ENCODE measurements at places on chromosomes 7 and 10.

- DNase-seq: no peak
Observed at GRCh38 chr7:28144266-28144665, 36.3 kb downstream of the JAZF1 start.

- DNase-seq: no peak
Observed at GRCh38 chr7:29457141-29457561, 106.5 kb upstream of the PRR15 start.

- no peak for DNase-seq
Observed at GRCh38 chr10:21281765-21282484, 243.6 kb downstream of the SKIDA1 start.

GRCh38 chr10:126171555-126171954 is 216.7 kb downstream of the ADAM12 start:
- no peak for DNase-seq

DNA sequence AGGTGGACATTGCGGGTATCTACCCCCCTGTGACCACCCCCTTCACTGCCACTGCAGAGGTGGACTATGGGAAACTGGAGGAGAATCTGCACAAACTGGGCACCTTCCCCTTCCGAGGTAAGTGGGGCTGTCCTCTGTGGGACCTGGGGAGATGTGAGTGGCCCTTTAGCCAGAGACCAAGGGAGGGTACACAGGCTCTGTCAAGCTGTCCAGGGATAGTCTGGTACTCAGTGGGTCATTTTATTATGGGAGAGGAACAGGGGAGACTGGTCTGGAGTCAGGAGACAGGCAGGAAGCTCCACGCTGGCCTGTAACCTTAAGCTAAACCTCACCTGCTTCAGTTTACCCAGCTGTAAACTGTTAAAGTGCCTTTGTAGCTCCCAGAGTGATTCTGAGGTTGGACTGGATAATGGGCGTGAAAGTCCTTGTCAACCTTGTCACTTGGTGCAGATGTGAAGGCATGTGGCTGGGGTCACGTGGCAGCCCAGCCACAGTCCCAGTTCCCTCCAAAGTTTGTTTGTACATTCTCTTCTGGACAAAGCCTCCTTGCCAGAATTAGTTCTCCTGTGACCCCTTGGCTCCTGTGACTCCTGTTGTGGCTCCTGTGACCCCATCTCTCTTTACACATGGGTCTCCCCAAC is 729 bp downstream of the HOGA1 start:
- no peak for DNase-seq

DNA sequence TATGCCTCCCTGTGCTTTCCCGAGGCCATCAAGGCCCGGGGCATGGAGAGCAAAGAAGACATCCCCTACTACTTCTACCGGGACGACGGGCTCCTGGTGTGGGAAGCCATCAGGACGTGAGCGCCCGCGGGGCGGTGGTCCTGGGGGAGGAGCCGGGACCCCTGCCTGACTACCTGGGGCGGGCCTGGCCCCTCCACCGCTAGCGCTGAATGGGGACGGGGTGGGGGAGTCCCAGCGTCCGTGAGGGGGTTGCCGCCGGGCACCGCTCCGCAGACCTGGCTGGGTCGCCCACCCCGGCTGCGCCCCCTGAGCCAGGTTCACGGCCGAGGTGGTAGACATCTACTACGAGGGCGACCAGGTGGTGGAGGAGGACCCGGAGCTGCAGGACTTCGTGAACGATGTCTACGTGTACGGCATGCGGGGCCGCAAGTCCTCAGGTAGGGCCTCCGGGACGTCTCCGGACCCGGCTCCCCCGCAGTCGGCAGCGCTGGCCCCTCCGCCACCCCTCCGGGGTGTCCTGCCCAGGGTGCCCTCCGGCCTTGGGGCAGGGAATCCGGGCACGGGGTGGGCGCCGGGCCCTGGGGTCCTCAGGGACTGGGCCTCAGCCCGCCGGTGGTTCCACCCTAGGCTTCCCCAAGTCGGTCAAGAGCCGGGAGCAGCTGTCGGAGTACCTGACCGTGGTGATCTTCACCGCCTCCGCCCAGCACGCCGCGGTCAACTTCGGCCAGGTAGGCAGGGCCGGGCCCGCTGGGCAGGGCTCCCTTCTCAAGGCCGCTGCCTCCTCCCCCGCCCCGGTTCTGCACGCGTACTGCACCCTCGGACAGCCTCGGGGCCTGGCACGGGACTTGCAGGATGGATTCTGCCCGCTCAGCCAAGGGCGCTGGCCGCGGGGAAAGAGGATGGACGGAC is 69.3 kb downstream of the ALOX5 start:
- DNase-seq: no peak

GRCh38 chr7:81628951-81629350 is 140.9 kb downstream of the HGF start:
- no peak for DNase-seq

- DNase-seq: no peak
Observed at GRCh38 chr10:99782447-99783286, at the start of gene ABCC2. ABCC2 (plus strand) TSS chr10:99782640; CDS start chr10:99782845, 205 bp downstream.

- no peak for DNase-seq
Observed at GRCh38 chr10:4543938-4544533, 282.0 kb upstream of the AKR1E2 start.

GRCh38 chr7:816751-817671 is 15.3 kb upstream of the SUN1 start:
- no peak for DNase-seq

DNA sequence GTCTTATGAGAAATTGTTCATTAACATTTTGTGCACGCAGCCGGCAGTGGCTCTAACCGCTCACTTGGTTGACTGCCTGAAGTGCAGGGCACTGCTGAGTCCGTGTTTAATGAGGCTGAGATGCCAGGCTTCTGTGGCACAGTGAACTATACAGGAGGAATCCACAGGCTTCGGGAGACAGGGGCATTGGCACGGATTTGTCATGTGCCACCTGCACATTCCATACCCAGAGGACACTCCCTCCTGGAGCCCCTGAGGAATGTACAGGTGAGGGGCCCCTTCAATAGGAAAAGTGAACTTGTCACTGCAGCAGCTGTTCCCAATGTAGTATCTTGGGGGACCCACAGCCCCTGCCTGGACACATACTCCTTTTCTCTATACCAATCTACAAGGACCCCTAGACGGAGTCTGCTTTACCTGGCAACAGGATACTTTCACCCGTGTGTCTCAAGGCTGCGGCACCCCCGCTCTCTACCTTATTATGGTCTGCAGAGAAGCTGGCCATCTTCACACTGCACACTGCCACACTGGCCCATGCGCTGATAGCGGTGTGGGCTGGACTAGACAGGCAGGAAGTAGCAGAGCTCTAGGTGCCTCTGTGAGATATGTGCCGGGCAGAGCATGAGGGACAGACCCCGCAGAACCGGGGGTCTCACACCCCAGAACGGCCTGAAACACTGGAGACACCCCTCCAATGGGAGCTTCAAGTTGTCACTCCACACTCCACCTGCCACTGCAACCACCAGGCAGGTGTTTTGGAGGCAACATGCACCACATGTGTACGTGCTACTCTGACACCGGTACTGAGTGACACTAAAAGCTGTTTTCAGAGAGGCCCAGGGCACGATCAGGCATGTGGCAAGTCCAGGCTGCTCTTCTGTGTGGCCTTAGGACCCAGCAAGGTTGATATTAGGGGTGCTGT is 71.4 kb upstream of the RHEB start:
- DNase-seq: no peak

GRCh38 chr10:78602201-78602932 is 466.4 kb upstream of the ZMIZ1 start:
- no peak for DNase-seq

DNA sequence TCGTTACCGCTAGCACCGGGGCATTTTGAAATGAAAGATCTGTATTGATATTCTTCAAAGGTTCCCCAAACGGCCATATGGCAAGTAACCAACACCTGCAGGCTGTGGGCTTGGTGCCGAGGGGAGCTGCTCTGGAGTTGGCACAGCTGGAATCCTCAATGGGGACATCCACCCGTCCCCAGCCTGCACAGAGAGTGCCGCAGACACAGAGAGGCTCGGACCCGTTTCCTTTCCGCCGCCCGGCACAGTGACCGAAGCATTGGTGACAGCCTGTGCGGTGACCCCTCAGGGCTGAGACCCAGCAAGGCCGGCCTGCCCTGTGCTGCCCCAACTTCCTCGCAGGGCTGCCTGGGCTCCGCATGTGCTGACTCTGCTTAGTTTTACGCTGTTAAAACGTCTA is 4.5 kb downstream of the CFAP46 start:
- DNase-seq: no peak
